ENCODE measurements at places on chromosomes 1 and 21.

DNA sequence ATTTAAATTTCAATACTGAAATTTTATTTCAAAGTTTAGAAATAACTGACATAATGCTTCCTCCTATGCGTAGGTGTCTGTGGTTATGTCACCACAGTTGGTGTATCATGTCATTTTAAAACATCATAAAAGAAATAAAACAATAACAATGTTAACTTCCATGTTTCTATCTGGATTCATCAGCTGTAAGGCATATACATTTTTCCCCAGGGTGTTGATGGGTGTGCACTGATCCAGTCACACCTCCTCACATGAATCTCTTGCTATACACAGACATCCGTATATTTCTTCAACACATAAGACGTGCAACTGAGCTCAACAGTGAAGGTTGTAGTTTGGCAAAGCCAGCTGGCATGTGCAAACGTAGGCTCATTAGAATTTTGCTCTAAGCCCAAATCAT lies 6.2 kb downstream of the KCNA3 start:
- no peak for DNase-seq

DNA sequence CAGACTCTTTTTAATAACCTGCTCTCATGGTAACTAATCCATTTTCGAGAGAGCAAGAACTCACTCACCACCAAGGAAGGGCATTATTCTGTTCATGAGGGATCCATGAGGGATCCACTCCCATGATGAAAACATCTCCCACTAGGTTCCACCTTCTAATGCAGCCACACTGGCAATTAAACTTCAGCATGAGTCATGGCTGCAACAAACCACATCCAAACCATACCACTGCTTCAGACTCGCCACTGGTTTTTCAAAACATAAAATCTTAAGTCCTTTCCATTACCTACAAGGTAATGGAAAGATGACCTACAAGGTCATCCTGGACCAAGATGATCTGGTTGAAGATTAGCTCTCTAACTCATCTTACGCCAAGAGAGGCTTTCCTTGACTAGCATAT lies 405.1 kb downstream of the VAV3 start:
- DNase-seq: no peak

DNA sequence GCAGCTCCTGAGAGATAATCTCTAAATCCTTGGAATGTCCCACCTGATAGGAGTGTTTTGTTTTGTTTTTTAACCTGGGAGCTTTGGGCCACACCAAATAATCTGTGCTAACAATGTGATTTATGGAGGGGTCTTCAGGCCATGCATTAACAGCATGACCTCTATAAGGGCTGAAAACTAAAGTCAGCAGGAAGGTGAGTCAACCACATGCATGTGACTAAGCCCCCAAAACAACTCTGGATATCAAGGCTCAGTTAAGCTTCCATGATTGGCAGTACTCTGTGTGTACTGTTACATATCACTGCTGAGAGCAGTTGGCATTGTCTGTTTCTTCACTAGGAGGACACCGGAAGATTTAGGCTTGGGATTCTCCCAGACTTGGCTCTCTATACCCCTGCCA lies 10.7 kb downstream of the AUNIP start:
- no peak for DNase-seq

DNA sequence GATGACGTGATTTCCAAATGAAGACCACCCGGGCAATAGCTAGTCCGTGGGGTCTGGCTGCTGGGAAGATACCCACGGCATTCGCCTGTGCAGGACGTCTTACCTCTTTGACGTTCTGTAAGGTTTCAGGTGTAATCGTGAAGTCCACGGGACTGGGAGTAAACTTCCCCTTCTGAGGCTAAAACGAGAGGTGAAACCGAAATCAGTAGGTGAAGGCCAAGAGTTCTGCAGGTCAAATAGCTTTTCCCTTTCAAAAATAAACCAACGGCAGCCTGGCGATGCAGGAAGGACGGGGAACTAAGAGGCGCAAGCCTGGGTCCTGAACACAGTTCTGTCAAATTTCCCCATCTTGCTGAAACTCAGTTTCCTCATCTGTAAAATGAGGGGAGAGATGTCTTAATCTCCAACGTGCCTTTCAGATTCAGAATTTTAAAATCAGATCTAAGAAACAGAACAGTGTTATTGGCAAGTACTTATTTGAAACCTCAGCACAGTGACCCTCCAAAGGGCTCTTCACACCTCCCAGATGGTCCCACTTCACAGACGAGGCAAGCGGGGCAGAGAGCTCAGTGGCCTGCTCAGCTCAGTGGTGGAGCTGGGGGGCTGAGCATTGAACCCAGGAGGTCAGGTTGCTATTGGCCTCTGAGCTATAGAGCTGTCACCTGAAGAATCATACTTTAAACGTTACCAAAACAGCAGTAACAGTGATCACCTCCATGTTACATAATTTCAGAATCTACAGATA lies 34.7 kb downstream of the VPS26C start:
- DNase-seq: no peak

DNA sequence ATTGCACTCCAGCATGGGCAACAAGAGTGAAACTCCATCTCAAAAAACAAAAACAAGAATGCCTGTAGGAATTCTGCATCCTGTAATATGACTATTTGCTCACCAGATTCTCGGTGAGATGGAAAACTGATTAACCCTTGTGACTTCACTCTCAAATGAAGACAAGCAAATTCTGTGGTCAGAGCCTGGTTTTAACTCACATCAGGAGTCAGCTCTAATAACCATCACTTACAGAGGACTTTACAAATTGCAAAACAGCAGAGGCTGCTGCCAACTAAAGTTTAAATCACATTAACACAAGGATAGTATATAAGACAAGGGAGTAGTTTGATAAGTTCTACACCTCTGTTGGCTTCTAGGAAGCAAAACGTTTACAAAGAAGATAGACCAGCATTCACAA lies 35.7 kb upstream of the FAM163A start:
- no peak for DNase-seq
